ENCODE measurements at places on chromosomes 3 and 15.

- no peak for DNase-seq
These were observed 36.9 kb downstream of the DNASE1L3 start for GRCh38 chr3:58173669-58174398.

DNA sequence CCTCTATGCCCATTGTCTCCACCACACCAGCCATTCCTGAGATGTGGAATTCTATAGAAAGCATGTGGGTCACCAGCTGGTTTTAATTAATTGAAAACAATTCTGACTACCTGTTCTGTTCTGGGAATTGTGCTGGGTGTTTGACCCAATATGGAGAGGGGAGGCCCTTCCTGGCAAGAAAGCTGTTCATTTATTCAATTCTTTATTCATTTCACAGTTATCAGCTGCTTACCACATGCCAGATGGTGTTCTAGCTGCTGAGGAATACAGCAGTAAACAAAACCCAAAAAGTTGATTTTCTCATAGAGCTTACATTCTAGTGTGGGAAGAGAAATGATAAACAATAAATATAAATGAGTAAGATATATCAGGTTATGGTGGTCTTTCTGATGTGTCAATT, 296.1 kb upstream of the RASGRP1 start:
- no peak for DNase-seq

- DNase-seq = no peak
These were observed 137.6 kb downstream of the SI start for GRCh38 chr3:164940745-164941144.

GRCh38 chr3:14488286-14489041, 51.7 kb downstream of the GRIP2 start:
- DNase-seq = no peak

DNA sequence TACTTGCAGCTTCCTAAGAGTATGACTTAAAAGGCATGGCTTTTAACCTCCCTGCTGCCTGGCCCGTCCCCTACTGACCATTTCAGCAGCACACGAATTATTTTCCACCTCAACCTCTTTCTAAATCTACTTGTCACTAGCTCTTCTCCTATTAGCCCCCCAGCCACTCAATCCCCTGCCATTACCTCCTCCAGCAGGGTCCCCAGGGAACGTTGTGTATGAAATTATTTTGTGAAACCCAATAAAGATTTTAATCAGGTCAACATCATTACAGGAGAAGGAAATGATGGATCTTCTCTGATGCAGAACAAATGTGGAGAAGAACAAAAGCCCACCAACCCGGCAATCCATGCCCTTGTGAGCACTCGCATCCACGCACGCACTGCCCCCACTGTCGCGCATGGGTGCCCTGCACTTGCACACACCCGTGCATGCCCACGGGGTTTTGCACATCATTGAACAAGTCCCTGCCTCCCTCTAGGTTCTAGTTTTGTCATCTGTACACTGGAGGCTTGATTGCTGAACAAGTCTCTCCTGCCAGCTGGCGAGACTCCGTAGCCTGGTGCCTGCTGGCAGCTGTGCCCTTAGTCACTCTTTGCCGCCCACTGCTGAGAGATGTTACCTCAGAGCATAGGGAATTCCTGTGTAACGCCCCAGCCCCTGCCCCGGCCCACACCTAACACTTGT, 51.6 kb downstream of the LINGO1 start:
- DNase-seq = no peak

- DNase-seq = no peak
These were observed 32.8 kb downstream of the CPNE4 start for GRCh38 chr3:132001999-132002398.

DNA sequence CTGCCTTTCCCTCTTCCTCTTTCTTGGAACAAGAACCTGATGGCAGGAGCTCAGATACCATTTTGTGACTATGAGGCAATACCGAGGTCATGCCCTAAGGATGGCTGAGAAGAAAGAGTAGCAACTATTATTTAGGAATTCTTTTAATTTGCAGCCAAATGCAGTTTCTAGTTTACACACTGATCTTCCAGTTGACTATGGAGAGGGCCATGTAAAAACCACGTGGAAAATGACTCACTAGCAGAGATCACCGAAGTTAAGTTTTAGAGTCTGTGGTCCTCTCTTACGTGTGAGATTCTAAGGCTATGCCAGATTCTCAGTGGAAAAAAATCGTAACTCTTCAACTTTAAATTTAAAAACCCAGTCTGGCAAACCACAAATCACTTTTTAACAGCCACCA, 7.8 kb downstream of the BNC1 start:
- no peak for DNase-seq

Measured in stimulated activated CD4-positive, alpha-beta T cell treated with anti-CD3 and anti-CD28 coated beads, Interleukin-15, amount 100 ng/mL, for 1 hour (primary cell).